ENCODE measurements at places on chromosomes 11 and 22.

GRCh38 chr11:108369064-108369463, 98.3 kb downstream of the C11orf65 start:
- no peak for DNase-seq

GRCh38 chr11:102495161-102496042, 35.1 kb downstream of the MMP7 start:
- DNase-seq, result peak; percentile 19

DNA sequence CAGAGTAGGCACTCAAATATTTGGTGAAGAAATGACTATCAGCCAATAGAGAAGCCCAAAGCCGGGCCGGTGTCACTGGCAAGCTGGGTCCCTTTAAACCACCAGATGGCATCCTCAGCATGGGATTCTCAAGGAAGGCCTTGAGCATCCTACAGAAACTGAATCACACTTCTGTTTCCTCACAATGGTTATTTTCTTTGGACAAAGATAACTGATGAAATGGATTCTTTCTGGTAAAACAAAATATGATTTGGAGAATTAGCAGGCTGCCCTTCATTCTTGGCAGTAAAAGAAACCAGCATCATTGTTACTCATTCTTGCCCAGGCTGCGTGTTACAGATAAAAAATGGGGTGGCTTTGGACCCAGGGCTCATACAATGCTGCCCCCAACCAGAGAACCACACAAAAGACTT, 30.3 kb upstream of the ASPHD2 start:
- DNase-seq, result peak; percentile 23

DNA sequence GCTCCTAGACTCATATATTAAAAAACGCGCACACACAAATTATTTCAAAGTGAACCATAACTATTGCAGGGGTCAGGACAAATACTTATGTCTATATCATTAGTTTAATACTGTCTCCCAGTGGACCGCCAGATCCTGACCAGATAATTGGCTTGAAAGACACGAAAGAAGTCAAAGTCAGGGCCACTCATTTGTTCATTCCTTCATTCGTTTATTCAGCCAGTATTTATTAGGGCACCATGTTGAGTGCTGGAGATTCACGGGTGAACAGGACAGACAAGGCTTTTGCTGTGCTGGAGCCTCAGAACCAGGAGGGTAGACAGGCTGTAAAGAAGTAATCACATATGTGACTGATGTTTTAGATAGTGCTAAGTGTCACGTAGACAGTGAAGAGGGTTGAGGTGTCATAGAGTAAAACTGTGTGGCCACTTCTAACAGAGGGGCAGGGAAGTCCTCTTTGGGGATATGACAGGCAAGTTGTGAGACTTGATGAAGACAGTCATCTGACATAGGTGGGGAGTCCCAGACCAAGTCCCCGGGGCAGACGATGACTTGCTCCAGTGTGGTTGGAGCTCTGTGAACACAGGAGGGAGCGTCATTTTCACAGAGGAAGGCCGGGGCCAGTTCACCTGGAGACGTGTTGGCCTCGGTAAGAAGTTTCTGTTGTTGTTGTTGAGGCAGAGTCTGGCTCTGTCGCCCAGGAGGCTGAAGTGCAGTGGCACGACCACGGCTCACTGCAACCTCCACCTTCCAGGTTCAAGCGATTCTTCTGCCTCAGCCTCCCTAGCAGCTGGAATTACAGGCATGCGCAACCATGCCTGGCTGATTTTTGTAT, 25.9 kb downstream of the RBX1 start:
- DNase-seq, result no peak

DNA sequence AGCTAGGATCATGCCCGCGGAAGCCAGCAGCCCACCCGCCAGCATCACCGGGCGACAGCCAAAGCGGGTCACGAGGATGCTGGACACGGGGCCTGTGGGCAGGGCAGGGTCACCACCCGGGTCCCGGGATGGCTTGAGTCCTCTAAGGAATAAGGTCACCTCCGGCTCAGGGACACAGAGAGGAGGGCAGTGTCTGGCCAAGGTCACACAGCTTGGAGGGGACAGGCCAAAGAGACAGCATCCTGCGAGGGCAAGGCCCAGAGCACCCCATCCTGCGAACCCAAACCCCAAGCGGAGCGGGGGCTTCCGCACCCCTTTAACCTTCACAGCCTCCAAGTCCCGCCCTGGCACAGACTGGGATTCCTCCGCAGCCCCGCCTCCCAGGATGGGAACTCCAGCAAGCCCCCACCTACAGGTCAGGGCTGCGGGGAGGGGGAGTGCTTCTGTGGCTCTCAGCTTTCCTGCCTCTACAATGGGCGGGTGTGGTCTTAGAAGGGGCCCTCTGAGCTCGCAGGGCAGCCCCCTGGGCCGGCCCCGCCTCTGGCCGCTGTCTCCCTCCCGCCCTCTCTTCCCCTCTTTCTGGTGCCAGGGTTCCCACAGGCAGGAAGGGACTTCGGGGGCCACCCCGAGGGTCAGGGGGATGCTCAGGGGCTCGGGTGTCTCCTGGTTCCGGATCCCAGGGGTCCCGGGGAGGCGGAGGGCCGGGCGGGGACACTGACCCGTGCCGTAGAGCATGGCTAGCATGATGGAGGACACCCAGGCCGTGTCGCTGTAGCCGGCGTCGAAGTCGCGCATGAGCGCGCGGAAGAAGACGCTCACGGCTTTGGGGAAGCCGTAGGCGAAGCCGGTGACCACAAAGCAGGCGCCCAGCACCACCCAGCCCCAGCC, 1.8 kb downstream of the SLC16A8 start:
- DNase-seq, result no peak

- DNase-seq, result no peak
Measured at GRCh38 chr22:19674929-19675253, 39.4 kb upstream of the SEPTIN5 start.

GRCh38 chr11:43685440-43685839, 4.9 kb downstream of the HSD17B12 start:
- DNase-seq, result no peak

GRCh38 chr11:134942681-134943080, 530.6 kb upstream of the B3GAT1 start:
- DNase-seq, result no peak

DNA sequence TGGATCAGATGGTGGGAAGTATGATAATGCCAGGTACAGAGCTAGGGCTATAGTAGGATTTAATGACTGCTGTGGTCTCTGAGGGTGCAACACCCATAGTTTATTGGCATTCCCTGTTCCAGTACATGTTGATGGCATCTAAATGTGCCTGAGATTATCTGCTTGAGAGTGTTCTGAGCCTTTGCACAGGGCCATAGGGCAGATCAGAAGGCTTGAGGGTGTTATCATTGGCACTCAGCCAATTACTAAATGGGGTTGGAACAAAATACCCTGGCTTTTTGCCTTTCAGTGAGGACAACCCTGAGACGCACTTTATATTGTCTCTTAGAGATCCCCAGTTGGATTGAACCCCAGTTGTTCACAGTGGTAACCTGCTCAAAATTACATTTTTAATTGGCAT, 6.7 kb downstream of the SLC5A12 start:
- DNase-seq, result no peak

DNA sequence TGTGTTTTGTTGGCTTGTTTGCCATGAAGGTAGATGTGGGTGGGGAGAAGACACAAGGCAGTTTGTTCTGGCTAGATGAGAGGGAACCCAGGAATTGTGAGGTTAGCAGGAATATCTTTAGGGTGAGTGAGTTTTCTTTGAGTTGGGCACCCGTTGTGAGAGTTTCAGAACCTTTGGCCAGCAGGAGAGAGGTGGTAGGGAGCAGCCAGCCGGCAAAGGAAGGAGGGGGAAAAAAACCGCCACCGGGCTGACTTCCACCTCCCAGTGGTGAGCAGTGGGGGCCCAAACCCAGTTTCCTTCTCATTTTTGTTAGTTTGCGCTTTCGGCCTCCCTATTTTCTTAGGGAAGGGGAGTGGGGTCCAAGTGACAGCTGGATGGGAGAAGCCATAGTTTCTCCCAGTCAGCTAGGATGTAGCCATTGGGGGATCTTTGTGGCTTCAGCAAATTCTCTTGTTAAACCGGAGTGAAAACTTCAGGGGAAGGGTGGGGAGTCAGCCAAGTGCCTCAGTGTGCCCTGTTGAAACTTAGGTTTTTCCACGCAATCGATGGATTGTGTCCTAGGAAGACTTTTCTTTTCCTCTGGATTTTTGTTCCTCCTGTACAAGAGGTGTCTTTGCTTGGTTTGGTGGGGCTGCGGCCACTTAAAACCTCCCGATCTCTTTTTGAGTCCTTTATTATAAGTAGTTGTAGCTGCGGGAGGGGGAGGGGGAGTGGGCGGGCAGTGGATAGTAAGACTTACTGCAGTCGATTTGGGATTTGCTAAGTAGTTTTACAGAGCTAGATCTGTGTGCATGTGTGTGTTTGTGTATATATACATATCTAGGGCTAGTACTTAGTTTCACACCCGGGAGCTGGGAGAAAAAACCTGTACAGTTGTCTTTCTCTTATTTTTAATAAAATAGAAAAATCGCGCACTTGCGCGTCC, 1.1 kb upstream of the GCAT start:
- no peak for DNase-seq

DNA sequence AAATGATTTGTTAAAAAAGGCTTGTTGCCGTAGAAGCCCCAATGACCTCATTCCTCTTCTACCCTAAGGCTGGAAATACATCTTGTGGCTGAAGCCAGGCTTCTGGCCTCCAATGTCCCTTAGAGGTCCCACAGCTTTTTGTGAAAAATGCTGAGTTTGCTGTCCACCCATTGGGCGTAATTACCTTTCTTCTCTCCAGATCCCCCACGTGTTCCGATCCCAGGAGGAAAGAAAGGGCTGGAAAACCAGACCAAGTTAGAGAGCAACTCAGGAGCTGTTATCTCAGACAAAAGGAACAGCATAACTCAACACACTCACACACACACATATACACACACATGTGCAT, 154.2 kb downstream of the MIAT start:
- no peak for DNase-seq

GRCh38 chr11:78666675-78667160, 92.1 kb upstream of the NARS2 start:
- DNase-seq, result no peak

DNA sequence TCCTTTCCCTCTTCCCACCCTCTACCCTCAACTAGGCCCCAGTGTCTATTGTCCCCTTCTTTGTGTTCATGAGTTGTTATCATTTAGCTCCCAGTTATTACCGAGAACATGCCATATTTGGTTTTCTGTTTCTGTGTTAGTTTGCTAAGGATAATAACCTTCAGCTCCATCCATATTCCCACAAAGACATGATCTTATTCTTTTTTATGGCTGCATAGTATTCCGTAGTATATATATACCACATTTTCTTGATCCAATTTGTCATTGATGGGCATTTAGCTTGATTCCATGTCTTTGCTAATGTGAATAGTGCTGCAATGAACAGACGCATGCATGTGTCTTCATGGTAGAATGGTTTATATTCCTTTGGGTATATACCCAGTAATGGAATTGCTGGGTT, 17.8 kb downstream of the C11orf71 start:
- DNase-seq, result no peak

- no peak for DNase-seq
Measured at GRCh38 chr11:111356660-111357048, 22.4 kb downstream of the POU2AF1 start.

DNA sequence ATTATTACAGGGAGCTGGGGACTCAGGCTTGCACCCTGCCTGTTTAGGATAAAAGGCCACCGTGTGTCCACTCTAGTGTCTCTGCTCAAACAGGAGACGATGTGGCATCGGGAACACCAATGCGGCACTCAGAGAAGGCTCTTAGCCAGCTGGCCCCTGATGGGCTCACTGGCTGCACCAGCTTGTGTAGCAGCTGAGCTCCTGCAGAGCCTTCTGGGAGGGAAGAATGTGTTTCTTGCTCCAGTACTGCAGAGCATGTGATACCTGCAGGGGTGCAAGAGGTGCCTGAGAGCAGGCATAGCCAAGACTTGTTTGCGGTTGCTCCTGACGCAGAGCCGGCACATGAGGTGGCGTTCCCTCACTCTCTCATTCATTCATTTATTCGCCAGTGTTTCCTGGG, 44.4 kb upstream of the KCNQ1OT1 start:
- no peak for DNase-seq

- no peak for DNase-seq
Measured at GRCh38 chr11:94926698-94927237, 46.6 kb downstream of the CWC15 start.

- DNase-seq, result no peak
Measured at GRCh38 chr22:44365832-44366231, 53.1 kb upstream of the SHISAL1 start.

DNA sequence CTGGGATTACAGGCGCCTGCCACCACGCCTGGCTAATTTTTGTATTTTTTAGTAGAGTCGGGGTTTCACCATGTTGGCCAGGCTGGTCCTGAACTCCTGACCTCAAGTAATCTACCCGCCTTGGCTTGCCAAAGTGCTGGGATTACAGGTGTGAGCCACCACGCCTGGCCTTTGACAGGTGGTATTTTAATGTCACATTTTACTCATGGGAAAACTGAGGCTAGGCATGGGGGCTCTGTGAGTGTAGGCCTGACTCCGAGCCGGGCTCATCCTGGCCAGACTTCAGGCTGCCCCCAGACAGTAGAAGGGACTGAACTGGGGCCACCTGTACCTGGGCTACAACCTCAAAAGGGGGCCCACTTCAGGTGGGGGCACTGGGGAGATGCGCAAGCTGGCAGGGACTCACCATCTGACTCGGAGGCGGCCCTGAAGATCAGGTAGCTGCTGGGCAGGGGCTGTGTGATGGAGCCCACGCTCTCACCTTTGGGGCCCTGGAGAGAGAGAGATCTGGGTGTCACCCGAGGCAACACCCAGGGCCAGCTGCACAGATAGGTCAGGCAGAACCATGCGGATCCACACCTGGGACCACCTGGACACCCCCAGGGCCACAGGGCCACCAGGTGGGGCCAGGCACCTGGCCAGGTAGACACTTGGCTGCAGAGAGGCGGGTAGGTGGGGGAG, 45.8 kb downstream of the OSBPL5 start:
- DNase-seq, result no peak

DNA sequence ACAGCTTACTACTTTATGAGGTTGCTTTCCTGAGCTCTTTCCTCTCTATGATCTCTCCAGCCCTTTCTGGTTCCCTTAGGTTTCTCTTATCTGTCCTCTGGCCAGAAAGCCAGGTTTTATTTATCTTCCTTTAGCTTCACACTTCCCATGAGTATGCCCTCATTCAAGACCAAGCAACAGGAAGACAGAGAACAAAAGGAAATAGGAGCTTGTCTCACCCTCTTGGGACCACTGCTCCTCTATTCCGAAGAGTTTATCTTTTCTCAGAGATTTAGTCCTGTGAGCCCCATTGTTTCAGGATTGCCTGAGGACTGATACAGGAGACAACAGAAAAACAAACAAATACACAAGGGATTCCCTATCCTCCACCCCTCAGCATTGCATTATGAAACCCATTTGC, 62.4 kb upstream of the CCDC179 start:
- no peak for DNase-seq

GRCh38 chr22:49044091-49044490, 783.6 kb downstream of the BRD1 start:
- no peak for DNase-seq

- no peak for DNase-seq
Measured at GRCh38 chr22:50216684-50217520, 16.1 kb downstream of the SELENOO start.

DNA sequence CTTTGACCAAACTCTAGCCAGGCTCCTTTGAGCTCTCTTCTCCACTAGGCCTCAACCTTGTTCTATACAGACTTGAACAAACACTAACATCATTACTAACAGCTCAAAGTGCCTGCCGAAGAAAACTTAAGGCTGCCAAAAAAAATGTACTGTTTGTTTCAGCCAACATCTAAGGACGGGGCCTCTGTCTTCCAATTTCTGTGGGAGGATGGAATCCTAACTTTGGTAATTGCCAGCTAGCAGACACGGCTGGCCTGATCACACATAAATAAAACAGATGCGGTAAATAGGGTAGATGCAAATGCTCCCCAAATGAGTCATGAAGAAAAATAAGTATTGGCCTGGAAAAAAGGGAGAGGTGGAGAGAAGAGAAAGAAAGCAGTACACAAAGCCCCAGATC, 394.3 kb downstream of the TMEM135 start:
- no peak for DNase-seq
